Stimulated activated CD4-positive, alpha-beta T cell treated with anti-CD3 and anti-CD28 coated beads, Interleukin-4, amount 100 ng/mL, for 4 hours (primary cell): ENCODE measurements at places on chromosomes 6 and 20.

DNA sequence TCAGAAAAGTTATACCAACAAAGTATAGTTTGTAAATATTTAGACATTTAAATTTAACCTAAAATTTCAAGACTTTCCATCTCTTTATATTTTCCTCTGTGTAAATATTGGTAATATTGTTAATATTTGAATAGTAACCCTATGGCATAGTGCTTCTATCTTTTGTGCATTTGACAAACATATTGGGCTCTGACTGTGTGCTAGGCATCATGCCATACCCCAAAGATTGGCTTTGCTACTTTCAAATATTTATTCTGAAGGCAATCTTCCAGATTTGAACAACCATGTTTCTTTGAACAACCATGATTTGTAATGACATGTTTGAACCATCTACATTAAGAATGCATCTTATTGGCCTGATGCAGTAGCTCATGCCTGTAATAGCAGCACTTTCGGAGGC, 15.5 kb upstream of the PRDM1 start:
- DNase-seq, result no peak

DNA sequence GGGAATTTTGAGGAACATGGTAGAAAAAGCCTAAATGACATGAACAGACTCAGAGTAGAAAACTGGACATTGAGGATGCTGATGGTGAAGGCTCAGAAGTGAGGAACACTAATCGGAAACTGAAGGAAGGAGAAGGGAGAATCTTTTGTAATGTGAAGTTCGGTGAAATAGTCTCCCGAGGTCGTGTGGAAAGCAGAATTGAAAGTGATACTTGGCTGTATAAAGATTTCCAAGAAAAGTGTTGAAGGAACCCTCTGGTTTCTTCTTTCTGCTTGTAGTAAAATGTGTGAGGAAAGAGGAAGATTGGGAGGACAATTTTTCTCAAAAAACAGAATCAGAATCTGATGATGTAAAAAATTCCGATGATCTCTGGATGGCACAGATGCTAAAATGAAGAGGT, 115.4 kb downstream of the LAMP5 start:
- no peak for DNase-seq

- no peak for DNase-seq
These were observed 130.8 kb downstream of the SYCP2 start for GRCh38 chr20:59802471-59803221.

DNA sequence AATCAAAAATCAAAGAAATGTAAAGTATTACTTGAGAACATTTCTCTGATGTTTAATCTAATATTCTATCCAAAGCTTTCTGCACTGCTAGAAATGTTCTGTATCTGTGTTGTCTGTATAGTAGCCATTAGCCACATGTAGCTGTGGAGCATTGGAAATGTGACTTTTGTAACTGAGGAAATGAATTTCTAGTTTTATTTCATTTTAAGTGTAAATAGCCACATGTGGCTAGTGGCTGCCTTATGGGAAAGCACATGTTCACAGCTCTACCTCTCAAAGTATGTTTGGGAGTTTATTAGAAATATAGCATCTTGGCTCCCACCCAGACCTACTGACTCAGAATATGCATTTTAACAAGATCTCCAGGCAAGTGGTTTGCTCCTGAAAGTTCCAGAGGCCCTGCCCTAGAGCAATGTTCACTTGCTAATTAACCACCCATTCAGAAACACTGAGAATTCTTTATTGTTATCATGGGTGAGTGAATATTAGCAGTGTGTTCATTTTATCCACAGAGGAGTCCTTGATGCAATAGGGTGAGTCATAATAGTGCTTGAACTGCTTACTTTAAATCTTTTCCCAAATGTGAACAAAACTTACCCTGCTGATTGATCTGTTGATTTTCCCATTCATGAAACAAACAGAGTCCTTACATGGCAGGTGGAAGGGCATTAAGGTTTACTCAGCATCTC, 282.7 kb downstream of the PLCB1 start:
- DNase-seq, result no peak
